ENCODE measurements at places on chromosomes 12 and 14. TPM values are rescaled to one million over a fixed set of nuclear protein-coding genes. Genes with fewer than 3 reads are reported as not detected.

GRCh38 chr12:86331012-86331411, 74.8 kb upstream of the MGAT4C start:
- H3K4me1 ChIP-seq: no peaks in the 10 kb centered on the region
- H3K4me3 ChIP-seq: no peak overlapping the region
- no peaks in the 10 kb centered on the region for H3K27me3 ChIP-seq
- H3K36me3 ChIP-seq: no peaks in the 10 kb centered on the region
- no peak for DNase-seq

GRCh38 chr14:106506881-106507305, 980.5 kb downstream of the TMEM121 start:
- H3K4me1 ChIP-seq: peaks cover 59% of the 10 kb centered on the region
- peaks cover 16% of the 10 kb centered on the region for H3K27me3 ChIP-seq
- DNase-seq: peak; percentile 72
- H3K36me3 ChIP-seq: no peaks in the 10 kb centered on the region
- H3K4me3 ChIP-seq: peak overlapping the region; percentile 60
- H3K27ac ChIP-seq: peak overlapping the region; percentile 96

DNA sequence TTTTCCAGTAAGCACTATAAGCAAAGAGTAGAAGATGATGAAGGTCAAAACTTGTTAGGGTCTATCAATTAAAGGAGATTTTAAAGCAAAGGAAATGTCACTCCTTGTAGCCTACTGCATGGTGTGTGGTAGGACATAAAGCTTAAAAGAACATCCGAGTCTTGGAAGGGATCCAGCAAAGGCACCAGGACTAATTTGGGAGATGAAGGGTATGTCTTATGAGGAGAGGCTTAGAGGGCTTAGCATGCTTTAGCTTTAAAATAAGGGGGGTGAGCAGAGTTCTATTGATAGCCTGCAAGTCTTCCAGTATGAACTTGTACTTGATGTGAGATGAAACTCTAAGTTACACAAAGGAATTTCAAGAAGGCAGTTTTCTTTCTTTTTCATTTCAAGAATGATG, 11.8 kb upstream of the MYBPC1 start:
- H3K4me3 ChIP-seq: no peak overlapping the region
- H3K27me3 ChIP-seq: peaks cover 18% of the 10 kb centered on the region
- no peaks in the 10 kb centered on the region for H3K36me3 ChIP-seq
- no peak for DNase-seq

PTPN6 gene
- 346 TPM for total RNA-seq

DEPDC4 gene
- 1.4 TPM for total RNA-seq

All from activated CD4-positive, alpha-beta T cell treated with anti-CD3 and anti-CD28 coated beads, Interleukin-2, amount 10 ng/mL, durations not matched to agents 7 days and 5 days (primary cell).